ENCODE measurements at places on chromosomes 3 and 15.

DNA sequence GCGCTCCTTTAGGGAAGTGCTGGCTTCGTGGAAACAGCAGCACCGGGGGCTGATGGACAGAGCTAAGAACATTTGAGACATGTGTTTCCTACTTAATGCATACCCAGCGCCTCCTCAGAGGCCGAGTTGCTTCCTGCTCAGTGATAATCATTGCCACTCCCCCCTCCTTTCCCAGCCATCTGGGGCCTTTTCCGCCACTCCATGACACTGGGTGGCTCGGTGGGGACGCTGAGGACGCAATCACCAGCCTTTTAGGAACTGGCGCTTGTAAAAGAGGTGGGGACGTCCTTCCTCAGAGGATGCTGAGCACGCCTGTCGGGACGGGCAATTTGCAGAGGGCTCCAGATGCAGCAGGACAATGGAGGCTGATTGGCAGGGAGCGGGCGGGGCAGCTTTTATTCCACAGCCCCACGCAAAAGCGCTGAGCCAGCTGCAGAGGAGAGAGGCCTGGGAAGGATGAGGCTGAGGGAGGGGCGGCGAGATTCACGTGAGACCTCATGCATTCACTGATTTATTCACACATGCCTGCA, 22.2 kb upstream of the IQSEC1 start:
- no peak for DNase-seq

- DNase-seq: no peak
These were observed 5.2 kb downstream of the SNX1 start for GRCh38 chr15:64100958-64101357.

DNA sequence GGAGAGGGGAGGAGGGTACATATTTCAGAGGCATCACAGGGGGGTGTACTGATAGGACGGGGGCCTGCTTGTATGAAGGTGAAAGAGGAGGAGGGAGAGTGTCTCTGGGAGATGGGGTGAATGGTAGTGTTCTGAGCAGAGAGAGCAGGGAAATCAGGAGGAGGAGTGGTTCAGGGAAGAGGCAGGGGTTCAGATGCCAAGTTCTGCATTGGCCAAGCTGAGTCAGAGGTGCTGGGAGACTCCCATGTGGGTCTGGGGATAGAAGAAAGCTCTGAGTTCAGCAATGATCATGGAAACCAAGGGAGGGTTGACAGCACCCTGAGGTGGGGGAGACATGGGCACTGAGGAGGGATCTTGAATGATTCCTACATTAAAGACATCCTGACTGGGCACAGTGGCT, 3.0 kb downstream of the CYP8B1 start:
- no peak for DNase-seq

- no peak for DNase-seq
These were observed 9.6 kb upstream of the IRAK2 start for GRCh38 chr3:10155123-10155472.

- no peak for DNase-seq
These were observed 95.1 kb upstream of the TNFAIP8L3 start for GRCh38 chr15:51189669-51190385.

DNA sequence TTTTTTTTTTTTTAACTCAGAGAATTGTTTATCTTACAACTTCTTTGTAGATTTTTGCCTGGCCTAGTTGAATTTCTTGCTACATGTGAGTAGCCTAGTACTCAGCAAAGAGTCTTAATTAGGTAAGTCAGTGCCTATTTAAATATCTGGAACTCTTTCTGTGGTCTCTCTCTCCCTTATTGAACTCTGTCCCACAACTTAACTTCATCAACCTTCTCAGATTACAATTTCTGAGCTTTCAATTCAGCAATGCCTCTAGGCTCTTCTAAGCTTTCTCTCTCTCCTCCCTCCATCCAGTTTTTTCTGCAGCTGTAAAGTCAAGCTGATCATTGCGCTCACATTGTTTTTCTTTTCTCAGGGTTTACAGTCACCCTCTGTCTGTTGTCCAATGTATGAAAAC, 517.6 kb upstream of the ROBO1 start:
- DNase-seq: no peak

DNA sequence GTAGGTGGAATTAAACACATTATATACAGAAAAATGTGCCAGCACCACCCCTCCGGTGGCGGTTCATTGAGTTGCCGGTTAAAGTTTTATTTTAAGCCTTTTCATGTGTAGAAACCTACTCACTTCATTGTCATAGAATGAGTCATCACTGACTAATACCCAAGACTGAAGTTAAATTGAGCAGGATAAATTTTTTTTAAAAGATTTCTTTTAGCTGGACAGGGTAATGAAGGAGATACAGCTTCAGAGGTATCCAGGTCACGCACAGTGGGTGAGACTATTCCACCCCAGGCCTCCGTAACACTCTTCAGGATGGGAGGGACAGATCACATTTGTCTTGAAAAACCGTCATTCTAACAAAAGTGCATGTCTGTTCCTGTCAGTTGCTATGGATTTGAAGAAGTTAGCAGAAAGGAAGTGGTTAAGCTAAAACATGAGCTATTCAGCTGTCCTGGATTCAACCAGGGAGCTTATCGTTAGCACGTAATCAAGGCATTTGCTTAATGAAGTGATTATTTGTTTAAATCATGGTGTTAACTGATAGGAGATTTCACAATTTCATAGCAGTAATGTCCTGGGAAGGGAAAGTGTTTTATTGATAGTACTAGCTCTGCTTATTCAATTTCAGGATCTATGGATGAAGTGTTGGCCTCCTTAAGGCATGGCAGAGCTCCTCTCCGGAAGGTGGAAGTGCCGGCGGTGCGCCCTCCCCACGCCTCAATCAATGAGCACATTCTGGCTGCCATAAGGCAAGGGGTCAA, 23.4 kb downstream of the WHAMM start:
- no peak for DNase-seq

- DNase-seq: no peak
These were observed 420.1 kb downstream of the EDEM1 start for GRCh38 chr3:5607581-5607980.

GRCh38 chr3:125002414-125003368, 53.1 kb downstream of the HEG1 start:
- DNase-seq: no peak

- DNase-seq: no peak
These were observed 38.1 kb upstream of the NMNAT3 start for GRCh38 chr3:139715743-139716360.

- no peak for DNase-seq
These were observed 242.4 kb downstream of the CD47 start for GRCh38 chr3:107848351-107848915.

DNA sequence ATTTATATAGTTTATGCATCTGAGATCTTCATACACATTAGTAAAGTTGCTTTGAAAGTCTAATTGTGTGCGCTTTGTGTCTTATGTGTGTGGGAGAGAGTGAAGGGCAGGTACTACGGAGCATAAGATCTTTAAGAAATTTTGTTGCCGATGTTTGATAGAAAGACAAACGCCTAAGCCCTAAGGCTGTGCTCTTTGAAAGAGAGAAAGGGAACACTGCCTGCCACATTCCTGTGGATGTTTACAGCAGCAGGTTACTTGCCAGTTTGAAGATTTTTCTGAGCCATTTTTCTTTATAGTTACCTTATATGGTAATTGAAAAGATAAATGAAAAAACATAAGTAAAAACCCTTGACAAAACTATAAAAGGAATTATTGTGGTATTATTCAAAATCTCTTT, 17.0 kb downstream of the DTWD1 start:
- no peak for DNase-seq

GRCh38 chr15:44811337-44811736, 75.0 kb downstream of the TRIM69 start:
- no peak for DNase-seq

GRCh38 chr3:119647843-119648575, 12.4 kb downstream of the POPDC2 start:
- no peak for DNase-seq

DNA sequence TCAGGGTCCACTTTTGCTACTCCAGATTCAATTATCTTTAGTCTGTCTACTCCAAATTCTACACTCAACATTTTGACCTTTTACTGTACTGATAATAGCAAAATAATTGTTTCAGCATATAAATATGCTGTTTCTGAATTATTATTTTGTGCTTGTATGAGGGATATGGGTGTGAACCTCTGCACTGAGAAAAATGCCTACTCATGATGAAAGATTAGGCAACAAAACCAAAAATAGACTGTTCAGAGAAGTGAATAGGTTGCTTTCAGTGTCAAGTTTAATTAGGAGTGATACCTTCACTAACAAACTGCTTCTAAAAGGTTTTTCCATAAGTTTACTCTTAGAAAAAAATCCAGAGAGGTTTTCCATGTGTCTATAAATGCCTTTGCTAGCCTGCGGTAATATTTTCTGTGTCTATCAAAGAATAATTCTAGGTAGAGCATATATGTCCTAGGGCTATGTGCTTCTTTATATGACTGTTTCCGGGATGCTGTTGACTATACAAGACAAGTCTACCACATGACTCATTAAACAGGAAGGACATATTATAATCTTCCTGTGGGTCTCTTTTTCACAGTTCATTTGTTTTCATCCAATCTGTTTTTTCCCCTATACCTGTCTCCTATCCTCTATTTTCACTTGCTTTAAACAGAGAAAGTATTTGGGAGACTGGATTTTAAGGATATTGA, 218.5 kb upstream of the TTC14 start:
- no peak for DNase-seq

DNA sequence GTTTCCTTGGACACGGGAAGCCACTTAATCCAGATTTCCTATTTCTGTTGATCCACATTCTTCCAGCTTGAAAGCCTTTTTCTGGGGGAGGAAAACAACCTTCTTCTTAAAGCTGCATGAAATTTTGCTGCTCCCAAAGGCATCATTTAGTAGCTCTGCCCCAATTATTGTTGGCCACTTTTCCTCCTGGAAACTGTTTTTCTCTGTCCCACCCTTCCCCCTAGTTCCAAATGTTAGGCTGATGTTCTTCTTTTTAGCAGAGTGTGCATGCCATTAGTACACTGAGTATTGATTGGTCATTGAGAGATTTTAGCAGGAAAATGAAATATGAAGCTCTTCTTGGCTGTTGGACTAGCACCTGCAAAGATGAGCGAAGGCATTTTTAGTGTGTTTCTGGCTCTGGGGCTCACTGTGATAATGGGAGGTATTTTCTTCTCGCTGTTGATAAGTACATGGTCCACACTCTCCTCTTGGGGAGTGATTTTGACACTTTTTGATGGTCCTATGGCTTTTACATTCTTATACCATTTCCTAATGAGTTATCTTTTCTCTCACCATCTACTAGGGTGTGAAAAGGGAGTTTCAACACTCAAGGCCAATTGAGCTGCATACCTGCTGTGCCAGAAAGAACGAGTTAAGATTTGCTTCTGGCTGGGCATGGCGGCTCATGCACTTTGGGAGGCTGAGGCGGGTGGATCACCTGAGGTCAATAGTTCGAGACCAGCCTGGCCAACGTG, 200.5 kb downstream of the PTPRG start:
- DNase-seq: no peak

GRCh38 chr15:76235186-76235826, 76.0 kb downstream of the ETFA start:
- DNase-seq: no peak

DNA sequence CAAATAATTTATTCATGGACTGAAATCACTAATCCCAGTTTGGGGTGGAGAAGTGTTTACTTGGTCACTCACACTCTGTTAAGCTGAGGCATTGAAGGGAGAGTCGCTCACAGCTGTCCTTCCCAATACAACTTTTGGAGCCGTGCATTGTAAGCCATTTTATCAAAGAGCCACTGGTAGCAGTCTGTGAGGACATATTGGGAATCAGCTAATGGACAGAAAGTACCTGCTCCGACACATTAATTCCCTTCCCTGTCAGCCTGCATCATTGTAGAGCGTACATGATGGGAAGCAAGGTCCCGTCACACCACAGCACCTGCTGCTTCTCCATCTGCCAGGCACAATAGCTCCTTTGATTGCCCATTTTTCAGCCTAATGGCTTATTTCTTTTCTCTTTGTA, 643.2 kb downstream of the SQOR start:
- no peak for DNase-seq

GRCh38 chr3:169479314-169479939, 184.1 kb downstream of the MECOM start:
- DNase-seq: no peak

GRCh38 chr15:31365655-31366127, 39.1 kb downstream of the KLF13 start:
- DNase-seq: peak; percentile 52

- DNase-seq: no peak
These were observed 15.9 kb downstream of the ZBTB38 start for GRCh38 chr3:141384157-141384556.

- peak; percentile 33 for DNase-seq
These were observed at the start of gene C15orf62 for GRCh38 chr15:40769274-40770146. Gene C15orf62, plus strand, starts transcription at chr15:40769980. Its CDS starts 516 bp downstream, at chr15:40770496.

GRCh38 chr3:136251511-136251910, 1.4 kb downstream of the PCCB start:
- DNase-seq: no peak

GRCh38 chr3:51933471-51934138, 8.1 kb downstream of the RRP9 start:
- no peak for DNase-seq
